ENCODE measurements at places on chromosomes 11 and 22. TPM values are rescaled to one million over a fixed set of nuclear protein-coding genes. Genes with fewer than 3 reads are reported as not detected.

Gene TEX12
- 0.54 TPM for total RNA-seq

DNA sequence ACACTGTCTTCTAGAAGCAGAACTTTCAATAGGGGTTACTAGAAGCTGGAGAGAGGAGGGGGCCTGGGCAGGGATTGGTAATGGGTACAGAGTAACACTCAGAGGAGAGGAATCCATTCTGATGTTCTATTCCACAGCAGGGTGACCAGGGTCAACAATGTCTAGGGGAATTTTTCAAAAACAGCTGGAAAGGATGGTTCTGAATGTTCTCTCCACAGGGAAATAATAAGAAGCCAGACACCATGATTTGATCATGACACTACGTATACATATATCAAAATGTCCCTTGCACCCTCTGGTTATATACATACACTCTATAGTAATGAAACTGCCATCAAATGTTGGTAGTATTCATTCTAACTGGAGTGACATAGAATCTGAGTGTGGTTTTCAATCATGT lies 111.2 kb upstream of the TOP3B start:
- DNase-seq, result no peak

Gene APOL4
- 11.3 TPM for total RNA-seq

DNA sequence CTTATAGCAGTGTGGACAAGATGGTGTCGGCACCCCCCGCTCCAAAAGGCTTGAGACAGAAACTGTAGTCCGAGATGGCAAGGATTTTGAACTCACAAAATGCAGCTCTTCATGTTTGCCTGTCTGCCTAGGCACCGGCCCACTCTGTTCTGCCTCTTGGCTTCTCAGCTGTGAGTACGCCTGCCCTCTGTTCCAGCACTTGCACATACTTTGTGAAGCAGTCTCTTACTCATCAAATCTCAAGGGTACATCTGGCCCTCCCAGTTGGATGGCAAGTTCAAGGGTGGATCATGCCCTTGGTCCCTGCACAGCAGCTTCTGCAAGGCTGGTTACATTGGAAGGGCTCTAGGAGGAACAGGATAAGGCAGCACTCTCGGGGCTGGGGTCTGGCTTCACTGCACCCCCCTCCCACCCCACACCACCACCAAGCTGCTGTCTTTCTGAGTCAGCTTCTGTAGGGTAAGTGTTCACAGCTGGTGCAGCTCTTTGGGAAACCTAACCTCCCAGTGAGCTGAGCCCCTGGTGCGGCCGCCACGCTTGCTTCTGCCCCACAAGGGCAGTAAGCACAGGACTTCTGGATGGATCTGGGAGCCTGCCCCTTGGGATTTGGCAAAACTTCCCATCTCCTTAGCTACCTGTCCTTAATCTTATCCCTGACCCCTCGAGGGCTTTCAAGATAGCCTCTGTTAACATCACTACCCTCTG lies 37.2 kb downstream of the FAM83F start:
- DNase-seq, result no peak

Gene OR56A1
- total RNA-seq, result 0.27 TPM

Gene SMC1B
- not detected for total RNA-seq

- DNase-seq, result no peak
Observed at GRCh38 chr11:70367071-70367470, 31.3 kb upstream of the CTTN start.

GRCh38 chr11:112128483-112129121 lies 35.3 kb downstream of the IL18 start:
- no peak for DNase-seq

- no peak for DNase-seq
Observed at GRCh38 chr22:36765131-36765942, 10.6 kb downstream of the IFT27 start.

Measured in cerebellum (tissue), 4 donors.